ENCODE measurements at places on chromosomes 6 and 20.

- no peak for DNase-seq
Observed at GRCh38 chr20:18007534-18008292, 38.9 kb downstream of the MGME1 start.

DNA sequence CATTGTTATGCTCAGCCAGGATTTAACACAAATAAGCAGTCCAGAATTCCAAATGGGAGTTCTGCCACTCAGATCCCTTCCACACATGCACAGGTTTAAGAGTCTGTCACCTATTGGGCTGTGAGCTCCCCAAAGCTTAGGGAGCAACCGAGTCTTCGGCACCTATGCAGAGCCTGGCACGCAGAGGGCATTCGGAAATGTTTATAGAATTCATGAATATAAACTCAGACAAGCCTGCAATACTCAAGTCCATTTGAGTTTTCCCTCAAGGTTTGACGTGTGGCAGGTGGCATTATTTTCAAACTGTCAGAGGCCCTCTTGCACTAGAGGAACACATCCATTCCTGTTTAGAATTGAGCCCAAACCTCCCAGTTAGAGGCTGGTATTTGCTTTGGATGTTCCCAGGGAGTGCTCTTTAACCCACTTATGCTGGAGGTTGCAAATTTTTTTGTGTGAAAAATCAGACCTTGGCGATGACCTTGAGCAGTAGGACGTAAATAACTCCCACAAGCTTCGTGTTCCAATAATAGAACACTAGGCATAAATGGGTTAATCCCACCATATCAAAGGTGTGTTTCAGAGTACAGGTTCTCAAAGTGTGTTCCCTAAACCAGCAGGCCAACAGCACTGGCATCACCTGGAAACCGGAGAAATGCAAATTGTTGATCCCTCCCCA, 28.1 kb downstream of the MAP1LC3A start:
- no peak for DNase-seq

GRCh38 chr6:44715925-44716324, 328.4 kb downstream of the CDC5L start:
- DNase-seq: no peak

GRCh38 chr6:122622479-122622878, 12.3 kb downstream of the PKIB start:
- no peak for DNase-seq

- DNase-seq: no peak
Observed at GRCh38 chr6:99318566-99318965, 30.9 kb downstream of the FAXC start.

- no peak for DNase-seq
Observed at GRCh38 chr6:70819646-70820045, 137.2 kb downstream of the B3GAT2 start.

- no peak for DNase-seq
Observed at GRCh38 chr6:139343052-139343750, 31.2 kb downstream of the CITED2 start.

- DNase-seq: no peak
Observed at GRCh38 chr20:17507032-17507431, 24.1 kb downstream of the BFSP1 start.

GRCh38 chr20:32753731-32754130, 8.5 kb upstream of the DNMT3B start:
- DNase-seq: no peak

GRCh38 chr6:82006027-82006738, 241.4 kb downstream of the IBTK start:
- DNase-seq: no peak

GRCh38 chr20:56143759-56144158, 104.8 kb upstream of the MC3R start:
- no peak for DNase-seq

- no peak for DNase-seq
Observed at GRCh38 chr6:99875068-99875467, 119.0 kb downstream of the MCHR2 start.

DNA sequence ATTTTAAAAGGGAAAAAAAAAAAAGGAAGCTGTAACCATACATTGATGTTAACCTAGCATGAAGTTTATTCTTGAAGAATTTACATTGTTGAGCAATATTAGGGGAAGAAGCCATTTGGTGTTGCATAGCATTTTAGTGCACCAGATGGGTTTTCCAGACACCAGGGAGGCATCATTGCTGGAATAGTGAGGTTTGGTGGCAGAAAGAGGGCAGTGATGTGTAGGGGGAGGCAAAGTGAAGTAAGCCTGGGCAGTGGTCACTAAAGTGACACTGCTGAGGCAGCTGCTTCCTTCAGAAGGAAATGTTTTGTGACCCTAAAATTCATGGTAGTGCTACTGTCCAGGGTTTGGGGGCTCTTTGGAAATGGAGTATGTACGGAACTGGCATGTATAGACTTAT, 2.6 kb downstream of the TOMM6 start:
- no peak for DNase-seq

DNA sequence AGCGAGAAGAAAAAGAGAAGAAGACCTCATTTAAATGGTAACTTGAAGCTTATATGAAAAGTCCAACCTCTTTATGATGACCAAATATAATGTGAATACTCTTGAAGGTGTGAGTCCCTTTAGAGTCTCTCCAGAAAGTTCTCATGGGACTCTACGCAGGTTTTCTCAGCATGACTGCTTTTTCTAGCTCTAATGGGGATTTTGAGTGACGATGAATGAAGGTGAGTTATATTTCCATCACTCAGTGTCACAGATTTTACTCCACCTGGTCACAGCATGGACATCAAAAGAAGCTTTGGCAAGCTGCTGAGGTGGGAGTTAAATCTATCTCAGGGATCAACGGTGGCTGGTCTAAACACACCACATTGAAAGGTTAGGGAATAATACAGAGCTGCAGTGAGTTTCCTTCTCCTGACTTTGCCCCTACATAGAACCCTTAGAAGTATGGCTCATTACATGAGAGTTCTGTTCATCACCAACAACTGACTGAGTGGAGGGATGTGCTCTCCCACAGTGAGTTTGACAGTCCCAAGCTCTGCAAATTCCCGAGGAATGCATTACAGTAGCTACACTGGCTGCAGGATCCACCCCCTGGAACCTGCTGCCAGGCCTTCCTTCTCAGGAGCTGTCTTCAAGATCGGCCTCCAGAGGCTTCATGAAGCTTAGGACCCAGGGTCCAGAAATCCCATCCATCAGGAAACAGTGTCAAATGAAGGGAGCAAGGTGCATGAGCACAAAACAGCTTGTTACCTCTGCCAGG, 126.8 kb downstream of the FOXC1 start:
- DNase-seq: no peak

GRCh38 chr6:19692506-19693298, 144.5 kb upstream of the ID4 start:
- DNase-seq: no peak

GRCh38 chr20:57746832-57747404, 37.1 kb upstream of the PMEPA1 start:
- DNase-seq: no peak

DNA sequence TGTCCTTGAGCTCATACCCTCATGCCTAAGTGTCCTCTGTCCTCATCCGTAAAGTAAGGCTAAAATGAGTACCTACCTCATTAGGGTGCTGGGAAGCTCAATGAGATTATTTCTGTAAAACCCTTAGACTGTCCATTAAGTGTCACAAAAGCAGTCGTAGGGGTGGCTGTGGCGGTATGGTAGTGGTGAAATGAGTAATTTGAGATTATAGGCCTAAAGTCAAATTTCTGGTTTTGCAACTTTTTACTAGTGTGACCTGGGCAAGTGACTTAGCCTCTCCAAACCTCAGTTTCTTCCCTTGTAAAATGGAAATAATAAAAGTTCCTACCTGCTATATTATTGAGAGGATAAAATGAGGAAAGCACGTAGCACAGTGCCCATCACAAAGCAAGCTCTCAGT, 148.2 kb upstream of the AKAP12 start:
- no peak for DNase-seq

DNA sequence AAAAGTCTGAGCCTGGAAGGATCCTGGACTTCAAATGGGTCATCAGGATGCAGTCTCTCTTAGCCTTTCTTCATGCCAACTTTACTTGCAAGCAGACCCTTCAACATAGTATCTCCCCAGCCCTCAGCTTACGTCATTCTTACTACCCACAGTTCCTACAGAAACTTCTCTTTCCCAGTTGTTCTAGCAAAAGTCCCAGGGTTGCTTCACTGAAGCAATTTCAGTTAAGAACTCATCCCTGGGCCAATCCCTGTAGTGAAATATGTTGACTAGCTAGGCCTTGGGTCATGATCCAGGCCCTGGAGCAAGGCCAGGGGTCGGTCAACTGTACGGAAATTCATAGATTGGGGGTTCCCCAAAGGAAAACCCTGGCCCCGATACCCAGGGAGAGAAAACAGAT, 8.6 kb upstream of the FAM83D start:
- no peak for DNase-seq

DNA sequence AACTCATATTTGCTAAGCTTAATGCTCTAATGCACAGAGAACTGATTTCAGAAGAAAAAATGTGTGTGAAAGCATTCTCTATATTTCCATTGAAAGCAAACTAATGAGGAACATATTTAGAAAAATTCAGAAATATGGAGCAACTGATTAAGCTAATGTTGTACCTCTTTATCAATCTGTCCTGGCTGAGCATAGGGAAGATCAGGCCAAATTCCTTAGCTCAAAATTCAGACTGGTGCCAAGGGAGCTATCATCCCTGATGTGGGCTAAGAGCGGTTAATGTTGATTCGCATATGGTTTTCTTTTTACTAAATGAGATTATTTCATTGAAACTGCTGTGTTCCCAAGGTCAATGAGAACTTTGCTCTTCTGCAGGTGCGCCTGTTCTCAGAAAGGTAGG, 93.9 kb upstream of the HS3ST5 start:
- no peak for DNase-seq

DNA sequence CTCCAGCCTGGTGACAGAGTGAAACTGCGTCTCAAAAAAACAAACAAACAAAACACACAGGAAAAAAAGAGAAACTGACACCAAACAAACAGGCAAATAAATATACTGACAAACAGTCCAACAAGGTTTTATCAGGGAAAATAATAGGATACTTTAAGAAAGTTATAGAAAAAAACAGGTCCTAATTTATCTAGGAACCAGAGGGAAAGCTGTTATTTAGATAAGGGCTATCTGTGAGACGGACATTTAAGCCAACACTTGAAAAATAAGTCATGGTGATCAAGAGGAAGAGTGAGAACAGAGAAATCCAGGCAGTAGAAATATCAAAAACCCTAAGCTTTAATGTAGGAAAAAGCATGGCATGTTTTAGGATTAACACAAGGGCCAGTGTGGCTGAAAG, 68.9 kb downstream of the FAM217A start:
- DNase-seq: no peak

DNA sequence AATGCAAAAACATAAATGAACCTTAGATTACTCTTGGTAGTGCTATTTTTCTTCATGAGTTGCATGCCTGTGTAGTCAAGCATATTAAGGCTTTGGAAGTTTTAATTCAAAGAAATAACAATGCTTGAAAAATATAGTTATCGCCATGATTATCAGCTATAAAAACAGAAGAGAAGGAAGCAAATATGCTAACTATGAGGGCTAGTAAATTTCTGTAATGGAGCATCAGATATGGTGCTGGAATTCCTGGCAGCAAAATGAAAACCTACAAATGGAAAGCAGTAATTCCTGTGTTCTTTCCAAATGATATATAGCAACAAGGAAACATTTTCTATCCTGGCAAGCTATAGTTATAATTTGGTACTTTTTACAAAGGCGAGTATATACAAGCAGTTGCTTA, 29.7 kb downstream of the DOP1A start:
- no peak for DNase-seq

DNA sequence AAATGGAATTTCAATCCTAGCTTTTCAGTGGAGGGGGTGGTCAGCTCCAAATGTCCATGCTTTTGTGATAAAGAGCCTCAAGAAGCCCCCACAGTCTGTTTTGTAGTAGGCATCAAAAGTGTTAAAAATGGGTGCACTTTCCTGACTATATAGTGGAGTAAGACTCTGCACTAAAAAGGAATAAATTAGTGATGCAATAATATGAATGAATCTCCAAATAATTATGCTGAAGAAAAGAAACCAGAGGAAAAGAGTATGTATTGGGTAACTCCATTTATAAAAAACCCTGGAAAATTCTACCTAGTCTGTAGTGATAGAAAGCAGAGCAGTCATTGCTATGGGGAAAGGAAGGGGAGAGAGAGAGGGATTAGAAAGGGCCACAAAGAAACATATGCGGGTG, 310.4 kb upstream of the SUPT3H start:
- no peak for DNase-seq

- no peak for DNase-seq
Observed at GRCh38 chr20:20931024-20931423, 175.1 kb downstream of the LINC00237 start.

DNA sequence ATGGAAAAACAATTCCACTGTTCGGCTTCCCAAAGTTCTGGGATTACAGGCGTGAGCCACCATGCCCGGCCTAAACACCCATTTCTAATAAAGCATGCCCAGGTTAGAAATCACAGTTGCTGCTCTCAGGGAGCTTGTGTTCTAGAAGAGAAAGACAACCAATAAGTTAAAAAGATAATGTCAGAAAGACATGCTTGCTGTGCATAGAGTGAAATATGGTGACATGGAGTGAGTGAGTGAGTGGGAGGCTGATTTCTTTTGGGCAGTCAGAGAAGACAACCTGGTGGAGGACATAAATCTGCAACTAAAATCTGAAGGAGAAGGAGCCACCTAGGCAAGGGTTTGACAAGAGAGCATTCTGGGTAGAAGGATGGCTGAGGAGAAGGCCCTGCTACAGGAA, 222.6 kb downstream of the ARID1B start:
- no peak for DNase-seq

DNA sequence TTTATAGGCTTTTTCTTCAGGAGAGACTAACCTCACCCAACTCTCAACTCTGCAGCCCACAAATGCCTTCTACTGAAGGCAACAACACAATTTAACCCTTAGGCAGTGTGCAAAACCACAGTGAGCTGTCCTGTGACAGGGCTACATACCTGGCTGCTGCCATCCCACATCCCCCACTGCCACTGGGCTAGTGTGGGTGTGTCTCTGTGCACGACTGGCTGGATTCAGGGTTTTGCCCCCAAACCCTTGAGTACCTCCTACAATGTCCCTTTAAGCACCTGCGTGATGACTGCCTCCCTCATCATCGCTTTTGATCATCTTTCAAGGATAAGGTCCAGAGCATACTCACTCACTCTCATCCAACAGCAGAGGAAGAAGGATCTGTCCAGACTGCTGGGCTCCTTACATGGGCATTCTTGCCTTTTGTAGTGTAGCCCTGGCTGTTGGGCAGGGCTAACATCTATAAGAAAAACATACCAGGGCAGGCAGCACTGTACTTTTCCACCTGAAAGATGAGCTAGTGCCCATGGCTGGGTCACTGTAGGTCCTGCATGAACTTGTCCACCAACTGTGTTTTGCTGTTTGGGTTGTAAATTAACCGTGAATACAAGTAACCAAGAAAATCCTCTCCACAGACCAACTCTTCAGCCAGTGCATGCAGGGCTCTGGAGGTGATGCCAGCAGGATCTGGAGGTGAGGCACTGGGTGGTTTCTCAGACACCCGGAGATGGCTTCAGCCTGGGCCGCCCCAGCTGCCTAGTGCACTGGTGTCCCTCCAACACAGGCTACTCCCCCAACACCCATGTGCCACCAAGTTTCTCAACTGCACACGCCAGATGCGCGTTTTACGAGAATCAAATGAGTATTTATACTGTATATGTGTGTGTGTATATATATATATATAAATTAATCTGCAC, 45.2 kb downstream of the PLCG1 start:
- no peak for DNase-seq

- no peak for DNase-seq
Observed at GRCh38 chr6:18473755-18474154, 86.6 kb downstream of the RNF144B start.

- no peak for DNase-seq
Observed at GRCh38 chr20:23245553-23246181, 104.9 kb upstream of the NXT1 start.

- no peak for DNase-seq
Observed at GRCh38 chr6:157220485-157220884, 102.8 kb downstream of the TMEM242 start.
